Uterus (tissue), 4 donors: ENCODE measurements at places on chromosomes 4 and X. TPM values are rescaled to one million over a fixed set of nuclear protein-coding genes. Genes with fewer than 3 reads are reported as not detected.

DNA sequence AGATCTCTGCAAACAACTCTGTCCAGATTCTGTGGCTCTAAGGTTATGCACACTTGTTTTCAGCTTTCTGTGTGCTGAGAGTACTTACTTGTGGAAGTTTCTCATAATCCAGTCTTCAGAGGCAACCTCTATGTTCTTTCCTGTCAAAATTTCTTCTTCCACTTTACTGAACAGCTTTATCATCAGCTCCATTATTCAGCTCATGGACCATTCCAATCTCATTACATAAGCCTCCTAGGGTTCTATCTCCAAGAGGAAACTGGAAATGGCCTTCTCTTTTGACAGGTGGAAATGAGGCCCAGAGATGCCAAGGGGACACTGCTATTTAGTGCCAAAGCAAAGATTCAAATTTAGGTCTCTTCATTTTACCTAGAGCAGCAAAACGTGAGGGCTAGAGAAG, 61.3 kb downstream of the CHRDL1 start:
- no peak for DNase-seq
- H3K27ac ChIP-seq = no peak overlapping the region
- H3K4me3 ChIP-seq = no peak overlapping the region
- H3K4me1 ChIP-seq = no peaks in the 10 kb centered on the region
- no peaks in the 10 kb centered on the region for H3K27me3 ChIP-seq

DNA sequence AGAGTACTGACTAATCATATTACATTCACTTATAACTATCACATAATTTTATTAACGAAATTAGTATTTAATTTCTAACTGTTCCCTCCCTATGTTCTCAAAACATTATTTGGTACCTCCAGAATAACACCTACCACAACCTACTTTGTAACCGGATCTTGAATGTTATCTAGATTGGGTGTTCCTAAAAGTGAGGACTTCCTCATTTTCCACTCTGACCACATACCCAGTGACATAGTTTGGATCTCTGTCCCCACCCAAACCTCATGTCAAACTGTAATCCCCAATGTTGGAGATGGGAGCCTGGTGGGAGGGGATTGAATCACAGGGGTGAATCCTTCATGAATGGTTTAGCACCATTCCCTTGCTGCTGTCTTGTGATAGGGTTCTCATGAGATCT, 21.8 kb downstream of the NR3C2 start:
- no peaks in the 10 kb centered on the region for H3K4me1 ChIP-seq
- no peak overlapping the region for H3K4me3 ChIP-seq
- DNase-seq = no peak
- H3K36me3 ChIP-seq = no peaks in the 10 kb centered on the region

GRCh38 chrX:155534800-155535199, 76.4 kb upstream of the F8A3 start:
- no peak for DNase-seq
- no peak overlapping the region for H3K4me3 ChIP-seq
- no peaks in the 10 kb centered on the region for H3K36me3 ChIP-seq
- no peak overlapping the region for H3K27ac ChIP-seq
- no peaks in the 10 kb centered on the region for H3K4me1 ChIP-seq

DNA sequence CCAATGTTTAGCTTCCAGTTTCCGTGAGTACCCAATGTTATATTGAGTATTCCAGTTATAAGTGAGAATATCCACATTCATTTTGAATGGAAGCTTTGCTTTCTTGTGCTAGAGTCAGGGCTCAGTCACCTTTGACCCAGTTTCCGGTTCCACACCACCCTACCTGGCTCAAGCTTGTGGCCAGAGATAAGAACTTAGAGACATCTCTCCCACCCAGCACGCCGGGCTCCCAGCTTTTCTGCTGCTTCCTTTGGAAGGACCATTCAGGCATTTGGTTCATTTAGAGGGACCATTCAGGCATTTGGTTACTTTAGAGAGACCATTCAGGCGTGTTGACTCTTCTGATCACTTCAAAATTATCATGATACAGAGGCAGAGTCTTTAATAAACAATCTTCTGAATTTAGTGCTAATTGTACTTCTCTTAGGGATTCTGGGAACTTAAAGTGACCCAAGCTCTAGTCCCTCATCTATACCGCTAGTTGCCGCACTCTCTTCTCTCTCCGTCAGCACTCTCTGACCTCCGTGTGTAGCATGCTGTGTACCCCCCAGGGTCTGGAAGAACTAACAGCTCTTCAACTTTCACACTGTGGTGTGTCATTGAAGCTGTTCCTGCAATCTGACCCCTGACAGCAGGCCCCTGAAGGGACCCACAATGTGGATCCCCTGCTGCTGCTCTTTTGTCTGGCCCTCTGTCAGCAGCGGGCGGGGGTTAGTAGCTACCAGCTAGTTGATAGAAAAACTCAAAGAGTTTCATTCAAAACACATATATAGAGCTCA, 943.1 kb downstream of the ARAP2 start:
- DNase-seq = no peak
- H3K4me1 ChIP-seq = no peaks in the 10 kb centered on the region
- no peaks in the 10 kb centered on the region for H3K36me3 ChIP-seq
- H3K27ac ChIP-seq = no peak overlapping the region
- no peaks in the 10 kb centered on the region for H3K27me3 ChIP-seq

UGT2A1 gene
- total RNA-seq = not detected

DNA sequence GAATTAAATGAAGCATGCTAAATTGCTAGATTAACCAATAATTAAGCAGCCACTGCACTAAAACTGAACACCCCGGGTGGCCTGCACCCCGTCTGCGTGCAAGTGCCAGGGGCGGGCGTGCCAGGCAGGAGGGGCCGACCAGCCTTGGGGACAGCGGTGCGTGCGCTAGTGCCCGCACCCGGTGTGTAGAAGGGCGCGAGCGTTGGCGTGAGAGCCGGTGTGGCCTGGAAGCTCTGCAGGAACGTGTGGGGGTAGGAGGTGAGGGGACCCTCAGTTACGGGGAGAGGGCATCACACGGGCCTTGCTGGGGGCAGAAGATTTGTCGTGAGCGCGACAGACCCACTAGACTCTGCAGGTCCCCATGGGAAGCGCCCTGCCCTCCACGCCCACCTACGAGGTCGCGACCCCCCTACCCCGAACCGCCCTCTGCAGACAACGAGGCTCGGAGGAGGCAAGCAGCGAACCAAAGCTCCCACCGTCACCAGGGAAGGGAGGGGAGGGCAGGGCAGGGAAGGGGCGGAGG, 105.8 kb downstream of the FAM53A start:
- H3K4me1 ChIP-seq = no peaks in the 10 kb centered on the region
- no peak overlapping the region for H3K27ac ChIP-seq
- no peak for DNase-seq
- no peaks in the 10 kb centered on the region for H3K27me3 ChIP-seq
- H3K36me3 ChIP-seq = no peaks in the 10 kb centered on the region

ADGRL3 gene
- total RNA-seq = 31.5 TPM

TRO gene
- 32.6 TPM for total RNA-seq

P2RY8 gene
- 3.6 TPM for total RNA-seq

GRCh38 chr4:89410687-89411086, 103.1 kb upstream of the GPRIN3 start:
- H3K36me3 ChIP-seq = no peaks in the 10 kb centered on the region
- H3K27me3 ChIP-seq = no peaks in the 10 kb centered on the region
- no peak for DNase-seq
- H3K4me3 ChIP-seq = no peak overlapping the region
- no peaks in the 10 kb centered on the region for H3K4me1 ChIP-seq

XAGE1A gene
- not detected for total RNA-seq
